Stimulated activated CD8-positive, alpha-beta memory T cell treated with anti-CD3 and anti-CD28 coated beads, Interleukin-15, amount 100 ng/mL, for 4 hours (primary cell): ENCODE measurements at places on chromosomes 12 and 14.
A peak's percentile ranks its signal among the peaks of the same experiment; 100 is the strongest.

DNA sequence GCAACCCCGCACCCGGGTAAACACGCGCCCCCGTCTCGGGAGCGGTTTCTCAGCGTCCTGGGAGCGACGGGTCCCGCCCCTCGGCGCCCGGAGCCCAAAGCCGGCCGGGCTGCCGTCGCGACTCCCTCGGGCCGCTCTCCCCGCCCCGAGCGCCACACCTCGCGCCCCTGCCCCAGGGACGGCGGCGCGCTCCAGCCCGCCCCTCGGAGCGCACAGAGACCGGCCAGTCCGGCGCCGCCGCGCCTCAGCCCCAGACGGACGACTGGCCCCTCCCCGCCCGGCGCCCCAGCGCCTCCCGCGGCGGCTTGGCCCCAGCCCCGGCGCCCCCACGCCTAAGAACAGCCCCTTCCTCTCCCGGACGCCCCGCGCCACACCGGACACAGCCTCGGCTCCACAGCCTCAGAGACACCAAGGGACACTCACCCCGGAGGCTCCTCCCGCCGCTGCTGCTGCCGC, 411 bp downstream of the BTBD7 start:
- peak; percentile 9 for DNase-seq

DNA sequence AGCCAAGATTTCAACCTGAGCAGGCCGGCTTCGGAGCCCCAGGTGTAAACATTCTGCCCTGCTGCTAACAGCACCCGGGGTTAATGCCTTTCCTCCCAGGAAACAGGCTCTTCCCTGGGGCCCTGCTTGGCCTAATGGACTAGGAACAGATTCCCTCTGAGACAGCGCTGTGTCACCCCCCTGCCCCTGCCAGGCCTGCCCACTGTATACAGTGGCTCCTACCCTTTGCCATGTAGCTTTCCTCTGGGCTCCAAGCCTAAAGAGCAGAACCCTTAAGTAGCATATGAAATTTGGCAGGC, 28.3 kb upstream of the BCDIN3D start:
- no peak for DNase-seq

DNA sequence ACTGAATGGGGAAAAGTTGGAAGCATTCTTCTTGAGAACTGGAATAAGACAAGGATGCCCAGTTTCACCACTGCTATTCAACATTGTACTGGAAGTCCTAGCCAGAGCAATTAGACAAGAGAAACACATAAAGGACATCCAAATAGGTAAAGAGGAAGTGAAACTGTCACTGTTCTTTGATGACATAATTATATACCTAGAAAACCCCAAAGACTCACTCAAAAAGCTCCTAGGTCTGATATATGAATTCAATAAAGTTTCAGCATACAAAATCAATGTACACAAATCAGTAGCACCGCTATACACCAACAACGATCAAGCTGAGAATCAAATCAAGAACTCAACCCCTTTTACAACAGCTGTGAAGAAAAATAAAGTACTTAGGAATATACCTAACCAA, 157.3 kb upstream of the DDHD1 start:
- DNase-seq, result no peak

- DNase-seq, result no peak
These were observed 219.5 kb downstream of the TBX5 start for GRCh38 chr12:114186241-114187002.

DNA sequence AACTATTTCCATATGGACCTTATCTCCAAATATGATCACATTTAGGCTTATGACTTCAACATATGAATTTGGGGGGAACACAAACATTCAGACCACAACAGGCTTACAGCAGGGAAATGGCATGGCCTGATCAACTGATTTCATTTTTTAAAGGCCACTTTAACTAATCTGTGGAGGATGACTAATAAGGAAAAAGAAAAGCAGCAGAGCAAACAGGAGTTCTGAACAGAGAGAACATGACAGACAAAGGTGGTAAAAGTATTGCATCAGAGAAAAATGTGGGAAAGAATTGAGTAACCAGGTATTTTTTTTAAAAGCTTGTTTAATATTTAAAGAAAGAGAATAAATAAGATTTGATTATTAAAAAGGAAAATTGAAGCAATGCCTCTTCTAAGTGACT, 366.1 kb upstream of the TMPO start:
- no peak for DNase-seq

- no peak for DNase-seq
These were observed 177.9 kb downstream of the MYRFL start for GRCh38 chr12:70002912-70003255.

GRCh38 chr14:99602054-99602787, 1.8 kb downstream of the CCDC85C start:
- no peak for DNase-seq

- DNase-seq, result no peak
These were observed 7.5 kb downstream of the UTP20 start for GRCh38 chr12:101287357-101287756.

GRCh38 chr12:92297932-92298696, 152.5 kb upstream of the BTG1 start:
- no peak for DNase-seq

- no peak for DNase-seq
These were observed 5.0 kb downstream of the CARMIL3 start for GRCh38 chr14:24056800-24057184.

DNA sequence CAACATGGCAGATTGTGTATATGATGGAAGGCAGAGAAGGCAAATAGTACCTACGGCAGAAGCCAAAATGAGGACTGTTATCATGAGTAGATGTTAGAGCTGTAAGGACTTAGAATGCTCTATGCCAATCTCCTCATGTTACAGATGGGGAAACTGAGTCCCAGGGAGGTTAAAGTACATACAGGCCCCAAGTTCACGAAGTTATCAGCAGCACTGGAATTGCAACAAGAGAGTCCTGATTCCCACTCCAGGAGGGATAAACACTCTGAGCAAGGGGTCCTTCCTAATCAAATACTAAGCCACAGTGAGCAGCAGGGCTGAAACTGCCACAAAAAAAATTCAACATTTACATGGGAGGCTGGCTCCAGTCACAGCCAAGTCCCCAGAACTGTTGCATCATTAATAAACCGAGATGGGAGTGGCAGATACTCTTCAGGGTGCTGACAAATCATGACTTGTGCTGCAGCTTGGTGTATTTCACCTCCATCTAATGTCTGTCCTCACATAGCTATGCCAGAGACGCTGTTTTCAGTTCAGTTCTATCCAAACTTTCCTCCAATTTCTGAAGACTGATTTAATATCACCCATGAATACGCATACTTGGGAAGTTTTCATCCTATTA, 24.2 kb downstream of the NUAK1 start:
- DNase-seq, result no peak

DNA sequence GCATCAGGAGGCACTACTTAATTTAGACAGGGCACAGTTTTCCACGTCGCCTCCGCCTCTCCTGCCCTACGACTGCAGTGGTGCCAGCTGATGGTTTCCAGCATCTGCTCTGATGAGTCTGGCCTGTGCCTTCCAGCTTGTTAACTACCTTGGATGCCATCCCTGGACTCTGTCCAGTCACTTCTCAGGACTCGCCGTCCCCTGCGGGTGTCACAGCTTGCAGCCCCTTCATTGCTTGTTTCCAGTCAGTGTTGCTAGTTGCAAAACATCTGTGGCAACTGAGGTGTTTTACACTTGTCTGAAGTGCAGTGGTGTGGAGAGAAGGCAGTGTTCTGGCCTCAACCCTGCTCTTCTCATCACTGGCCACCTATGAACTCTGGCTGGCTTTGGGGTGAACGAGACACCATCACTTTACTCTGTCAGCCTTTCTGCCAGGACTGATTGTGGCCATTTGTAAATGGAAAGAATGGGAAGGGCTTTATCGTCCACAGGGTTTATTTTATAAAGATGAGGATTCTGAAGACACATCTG, 8.3 kb downstream of the ADGRD1 start:
- no peak for DNase-seq

DNA sequence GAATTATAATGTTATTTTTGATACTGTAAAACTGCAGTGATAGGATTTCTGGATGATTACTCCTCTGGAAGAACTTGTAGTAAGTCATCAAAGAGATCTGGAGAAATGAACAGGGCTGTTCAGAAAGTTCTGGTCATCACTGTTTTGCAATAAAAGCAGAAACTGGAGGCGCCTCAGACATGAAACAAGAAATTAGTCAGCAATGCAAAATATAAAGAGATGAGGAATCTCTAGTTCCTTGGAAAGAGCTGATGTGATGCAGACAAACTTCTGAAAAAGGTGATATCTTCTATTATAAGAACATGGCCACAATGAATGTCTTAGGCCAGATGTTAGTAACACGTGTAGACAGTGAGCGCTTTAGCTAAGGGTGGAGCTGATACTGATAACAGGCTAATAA, 9.5 kb downstream of the ACIN1 start:
- DNase-seq, result no peak

DNA sequence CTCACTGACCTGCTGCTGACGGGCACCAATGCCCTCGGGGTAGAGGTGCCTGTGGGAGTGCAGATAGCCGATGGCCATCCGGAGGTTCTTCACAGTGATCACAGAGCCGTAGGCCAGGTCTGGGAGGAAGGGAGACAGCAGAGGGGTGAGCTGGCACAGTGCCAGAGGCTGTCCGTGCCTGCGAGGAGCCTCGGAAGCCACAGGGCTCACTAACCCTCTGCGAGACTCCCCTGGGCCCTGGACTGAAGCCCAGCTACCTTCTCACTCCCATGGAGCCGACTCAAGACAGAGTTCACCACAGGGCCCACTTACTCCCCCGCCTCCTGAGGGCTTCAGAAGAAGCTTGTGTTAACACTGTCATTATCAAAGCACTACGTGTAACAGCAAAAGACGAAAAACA, 24.5 kb downstream of the POMT2 start:
- DNase-seq, result no peak

DNA sequence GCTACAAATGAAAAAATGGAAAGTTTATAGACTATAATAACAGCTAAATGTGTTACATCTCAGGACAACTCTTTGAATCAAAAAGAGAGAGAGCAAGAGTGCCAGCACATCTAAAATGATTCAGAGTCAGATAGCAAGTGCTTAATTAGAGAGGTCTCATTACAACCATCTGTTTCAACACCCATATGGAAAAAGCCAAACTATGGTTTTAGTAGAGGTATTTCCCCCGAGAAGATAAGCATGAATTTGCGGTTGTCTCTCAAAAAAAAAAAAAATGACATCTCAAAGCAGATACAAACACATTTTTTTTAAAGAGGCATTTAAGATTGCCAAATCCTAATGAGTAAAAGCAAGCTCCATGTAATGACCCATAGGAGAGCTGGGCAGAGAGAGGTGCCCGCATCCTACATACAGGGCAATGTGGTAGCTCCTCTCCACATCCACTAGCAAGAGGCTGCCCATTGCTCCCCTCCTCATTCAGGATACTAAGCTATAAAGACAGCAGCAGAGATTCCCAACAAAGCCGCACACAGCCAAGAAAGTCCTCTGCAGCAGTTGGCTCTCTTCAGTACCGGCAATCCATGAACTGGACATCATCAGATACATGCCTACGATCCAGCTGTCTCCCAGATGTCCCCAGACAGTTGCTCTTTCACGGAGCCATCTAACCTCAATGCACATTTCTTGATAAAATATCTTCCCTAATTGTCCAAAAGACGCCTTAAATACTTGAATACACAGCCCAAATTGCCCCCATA, 100.4 kb downstream of the EFCAB11 start:
- DNase-seq, result no peak

DNA sequence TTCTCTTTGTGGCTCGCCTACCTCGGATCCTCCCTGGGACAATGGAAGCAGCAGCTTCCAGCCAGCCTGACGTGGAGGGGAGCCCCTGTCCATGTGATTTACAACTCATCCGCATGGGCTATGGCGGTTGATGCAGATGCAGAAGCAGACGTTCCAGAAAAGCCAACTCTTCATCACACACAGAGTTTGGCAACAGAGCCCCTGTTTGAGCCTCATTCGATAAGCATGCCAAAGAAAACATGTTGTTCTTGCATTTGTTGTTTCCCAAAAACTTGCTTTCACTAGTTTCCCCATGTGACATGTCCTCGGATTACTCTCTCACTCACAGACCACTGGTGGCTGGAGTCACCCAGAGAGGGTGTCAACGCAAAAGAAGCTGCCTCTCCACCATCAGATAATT, 16.4 kb upstream of the TC2N start:
- no peak for DNase-seq

DNA sequence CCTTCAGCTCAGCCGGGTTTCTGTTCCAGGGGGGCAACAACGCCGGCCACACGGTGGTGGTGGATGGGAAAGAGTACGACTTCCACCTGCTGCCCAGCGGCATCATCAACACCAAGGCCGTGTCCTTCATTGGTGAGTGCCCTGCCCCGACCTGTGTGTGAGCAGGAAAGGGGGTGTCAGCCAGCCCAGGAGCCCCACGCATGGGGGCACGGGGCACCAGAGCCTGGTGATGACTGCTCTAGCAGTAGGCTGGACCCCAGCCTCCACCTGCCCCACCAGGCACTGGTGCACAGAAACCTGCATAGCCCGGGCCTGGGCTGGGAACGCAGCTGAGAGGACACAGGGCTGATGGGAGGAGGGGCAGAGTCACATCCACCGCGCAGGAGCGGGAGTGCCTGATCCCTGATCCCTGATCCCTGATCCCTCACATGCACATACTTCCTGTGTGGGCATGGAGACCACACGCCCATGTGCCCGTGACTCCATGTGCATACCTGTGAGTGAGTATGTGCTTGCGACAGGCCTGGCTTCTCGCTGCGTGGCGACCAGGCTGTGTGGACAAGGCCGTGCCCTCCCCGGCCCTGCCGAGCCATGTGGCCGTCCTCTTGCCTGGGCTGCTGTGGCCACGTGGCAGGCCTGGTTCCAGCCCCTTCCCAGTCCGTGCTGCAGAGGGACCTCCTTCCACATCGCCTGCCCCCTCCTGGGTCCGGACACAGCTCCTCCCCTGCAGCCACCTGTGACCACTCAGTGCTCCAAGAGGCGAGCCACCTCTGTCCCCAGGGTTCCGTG, 11.2 kb downstream of the ADSS1 start:
- no peak for DNase-seq

DNA sequence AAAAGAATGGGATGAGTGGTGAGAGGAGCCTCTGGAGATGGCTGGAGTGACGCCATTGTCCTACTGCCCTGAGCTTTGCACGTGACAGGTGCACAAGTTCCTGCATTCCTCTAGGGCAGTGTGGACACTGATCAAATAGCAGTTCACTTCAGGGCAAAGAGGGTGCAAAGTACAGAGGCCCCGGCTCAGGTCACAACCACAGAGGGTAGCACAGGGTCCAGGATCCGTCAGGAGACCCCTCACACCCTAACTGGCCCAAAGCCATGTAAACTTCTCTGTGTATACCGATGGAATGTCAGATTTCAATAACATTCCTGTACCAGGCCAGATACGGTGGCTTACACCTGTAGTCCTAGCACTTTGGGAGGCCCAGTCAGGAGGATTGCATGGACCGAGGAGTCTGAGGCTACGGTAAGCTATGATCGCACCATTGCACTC, 10.4 kb upstream of the FBLN5 start:
- DNase-seq, result no peak

- DNase-seq, result no peak
These were observed 248.9 kb downstream of the SLC16A7 start for GRCh38 chr12:59844750-59845149.

GRCh38 chr12:95173392-95174251, 43.6 kb downstream of the FGD6 start:
- DNase-seq, result no peak
